ENCODE measurements at places on chromosomes 5 and 9. TPM values are rescaled to one million over a fixed set of nuclear protein-coding genes. Genes with fewer than 3 reads are reported as not detected.

DMRT2 gene
- 18.8 TPM for total RNA-seq

IL4 gene
- not detected for total RNA-seq

GPR150 gene
- total RNA-seq, result not detected

CYLC2 gene
- not detected for total RNA-seq

TLX3 gene
- 2.1 TPM for total RNA-seq

SET gene
- total RNA-seq, result 450 TPM
